ENCODE measurements at places on chromosomes 3 and 15.

DNA sequence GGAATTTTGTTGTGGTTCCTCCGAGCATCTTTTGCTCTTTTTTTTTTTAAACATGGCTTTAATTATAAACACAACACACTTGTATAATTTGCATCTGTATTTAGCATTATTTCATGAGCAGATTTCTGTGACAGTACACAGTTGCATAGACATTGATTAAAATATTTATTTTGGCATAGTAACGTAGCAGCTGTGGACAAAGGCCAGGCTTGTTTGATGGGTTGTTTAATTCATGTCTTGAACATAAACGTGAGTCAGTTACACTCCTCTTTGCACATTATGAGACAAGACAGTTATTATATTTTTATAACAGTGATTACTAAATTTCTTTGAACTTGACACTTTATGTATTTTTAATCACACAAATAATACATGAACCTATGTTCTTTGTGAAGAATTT is 182.5 kb downstream of the CACNA2D3 start:
- DNase-seq = no peak

GRCh38 chr3:106288781-106289180 is 420.0 kb upstream of the CBLB start:
- DNase-seq = no peak

DNA sequence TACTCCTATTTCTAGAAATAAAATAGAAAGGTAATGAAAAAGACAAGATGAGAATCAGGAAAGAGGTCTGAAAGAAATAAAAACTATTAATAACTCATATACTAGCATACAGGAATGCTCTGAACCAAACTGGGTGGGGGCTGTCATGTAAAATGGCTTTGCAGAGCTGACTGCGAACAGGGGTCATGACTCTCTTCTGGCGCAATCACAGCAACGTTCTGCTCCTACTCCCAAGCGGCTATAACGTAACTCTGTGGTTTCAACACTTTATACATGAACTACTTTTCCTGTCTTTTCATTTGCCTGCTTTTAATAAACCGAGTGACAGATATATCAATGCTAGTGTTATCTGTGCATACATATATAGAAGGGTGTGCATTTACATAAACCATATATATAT is 116.7 kb downstream of the DLG1 start:
- no peak for DNase-seq

DNA sequence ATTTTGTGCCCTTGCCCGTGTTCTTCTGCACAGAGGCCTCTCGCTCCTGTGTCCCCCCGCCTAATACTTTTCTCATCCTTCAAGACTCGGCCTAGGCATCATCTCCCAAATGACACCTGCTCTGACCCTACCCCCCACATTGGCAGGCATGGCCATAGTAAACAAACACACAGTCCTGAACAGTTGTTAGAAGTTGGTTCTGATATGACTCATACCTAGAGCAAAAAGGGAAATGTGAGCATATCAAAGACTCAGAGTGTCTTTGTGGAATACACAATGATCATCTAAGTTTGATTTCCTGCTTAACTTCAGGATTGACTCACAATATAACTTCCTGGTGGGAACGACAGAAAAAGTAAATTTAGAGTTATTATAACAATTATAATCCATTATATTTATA is 120.5 kb downstream of the POLR2M start:
- no peak for DNase-seq

GRCh38 chr15:40249477-40250303 is 10.8 kb downstream of the PAK6 start:
- DNase-seq = no peak

Measured in AG08396 (cell line).